ENCODE measurements at places on chromosomes 5 and 9. TPM values are rescaled to one million over a fixed set of nuclear protein-coding genes. Genes with fewer than 3 reads are reported as not detected.

GRCh38 chr9:2023042-2023441 is 7.9 kb downstream of the SMARCA2 start:
- DNase-seq = no peak

DNA sequence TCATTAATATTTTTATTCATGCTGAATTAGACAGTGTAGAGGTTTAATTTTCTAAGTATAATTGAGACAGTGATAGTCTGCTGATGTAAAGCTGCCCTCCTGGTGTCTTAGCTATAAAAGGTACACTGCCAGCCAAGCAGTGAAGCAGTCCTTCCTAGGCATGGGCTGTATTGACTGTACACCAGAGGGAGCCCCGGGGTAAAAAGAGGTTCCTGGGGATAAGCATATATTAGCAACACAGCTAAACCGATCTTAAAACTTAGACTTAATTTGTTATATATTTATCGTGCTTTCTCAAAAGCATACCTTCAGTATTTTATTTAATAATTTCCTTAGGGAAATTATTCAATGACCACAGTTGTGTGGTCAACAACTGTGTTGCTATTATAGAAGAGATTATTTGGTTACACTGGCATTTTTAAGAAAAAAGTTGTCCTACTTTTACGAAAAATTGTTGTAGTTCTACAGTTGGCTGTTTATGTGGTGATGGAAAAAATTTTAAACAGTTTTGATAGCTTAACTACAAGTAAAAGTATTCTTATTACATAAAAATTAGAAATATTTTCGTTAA is 68.8 kb downstream of the ELL2 start:
- DNase-seq = no peak

DNA sequence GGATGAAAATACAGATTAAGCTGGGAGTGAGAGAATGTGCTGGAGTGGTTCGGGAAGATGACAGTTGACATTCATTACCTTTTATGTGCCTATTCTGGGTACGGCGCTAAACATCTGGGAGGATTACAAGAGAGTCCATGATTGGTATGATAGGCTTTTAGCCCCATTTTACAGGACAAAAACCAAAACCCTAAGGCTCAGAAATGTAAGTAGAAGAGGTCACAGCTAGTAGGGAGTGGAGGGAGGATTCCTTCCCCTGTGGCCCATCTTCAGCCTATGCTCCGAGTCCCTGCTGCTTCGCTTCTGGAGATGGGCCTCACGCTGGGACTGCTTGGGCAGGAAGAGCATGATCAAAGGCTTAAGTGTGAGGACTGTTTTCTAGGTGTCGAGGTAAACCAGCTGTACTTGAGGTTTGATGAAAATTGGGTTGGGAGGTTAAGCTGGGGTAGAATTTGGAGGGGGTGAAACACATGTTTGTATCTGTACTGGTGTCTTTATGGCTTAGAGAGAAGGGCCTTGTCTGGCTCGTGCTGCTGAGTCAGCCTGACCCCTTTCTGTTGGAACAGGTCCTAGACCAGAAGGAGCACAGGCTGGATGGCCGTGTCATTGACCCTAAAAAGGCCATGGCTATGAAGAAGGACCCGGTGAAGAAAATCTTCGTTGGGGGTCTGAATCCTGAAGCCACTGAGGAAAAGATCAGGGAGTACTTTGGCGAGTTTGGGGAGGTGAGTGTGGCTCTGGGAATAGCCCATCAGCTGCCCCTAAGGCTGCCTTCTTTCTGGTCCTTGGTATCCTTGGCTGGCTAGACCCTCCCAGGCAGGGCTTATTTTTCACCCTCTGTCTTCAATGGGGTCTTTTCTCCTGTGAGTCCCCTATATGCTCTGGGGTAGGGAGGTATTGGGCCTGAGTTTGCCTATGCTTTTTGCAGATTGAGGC is 2.1 kb downstream of the HNRNPAB start:
- no peak for DNase-seq

DNA sequence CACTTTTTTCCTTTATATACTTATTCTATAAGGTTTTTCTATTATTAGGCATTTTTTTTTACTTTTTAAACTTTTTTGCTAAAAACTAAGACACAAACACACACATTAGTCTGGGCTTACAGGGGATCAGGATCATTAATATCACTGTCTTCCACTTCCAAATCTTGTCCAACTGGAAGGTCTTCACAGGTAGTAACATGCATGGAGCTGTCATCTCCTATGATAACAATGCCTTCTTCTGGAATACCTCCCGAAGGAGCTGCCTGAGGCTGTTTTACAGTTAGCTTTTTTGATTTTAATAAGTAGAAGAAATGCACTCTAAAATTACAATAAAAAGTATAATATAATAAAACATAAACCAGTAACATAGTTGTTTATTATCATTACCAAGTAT is 345.5 kb upstream of the PTGER4 start:
- no peak for DNase-seq

The EPB41L4A gene
- 17.2 TPM for total RNA-seq

DNA sequence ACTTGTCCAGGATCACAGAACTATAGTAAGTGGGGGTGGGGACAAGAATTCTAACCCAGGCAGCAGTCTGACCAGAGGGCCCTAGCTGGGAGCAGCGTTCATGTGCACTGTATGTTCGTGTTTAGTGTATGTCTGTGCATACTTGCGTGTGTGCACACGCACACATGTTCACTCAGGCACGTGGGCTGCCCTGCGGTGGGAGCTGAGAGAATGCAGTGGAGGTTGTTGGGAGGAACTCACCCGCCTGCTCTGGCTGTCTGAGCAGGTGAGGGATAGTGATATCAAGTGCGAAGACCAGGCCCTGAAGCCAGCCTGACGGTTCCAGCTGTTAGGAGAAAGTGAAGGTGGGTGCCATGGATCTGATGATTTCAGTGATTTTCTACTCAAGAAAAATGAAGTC is 942 bp downstream of the DCANP1 start:
- DNase-seq = no peak

DNA sequence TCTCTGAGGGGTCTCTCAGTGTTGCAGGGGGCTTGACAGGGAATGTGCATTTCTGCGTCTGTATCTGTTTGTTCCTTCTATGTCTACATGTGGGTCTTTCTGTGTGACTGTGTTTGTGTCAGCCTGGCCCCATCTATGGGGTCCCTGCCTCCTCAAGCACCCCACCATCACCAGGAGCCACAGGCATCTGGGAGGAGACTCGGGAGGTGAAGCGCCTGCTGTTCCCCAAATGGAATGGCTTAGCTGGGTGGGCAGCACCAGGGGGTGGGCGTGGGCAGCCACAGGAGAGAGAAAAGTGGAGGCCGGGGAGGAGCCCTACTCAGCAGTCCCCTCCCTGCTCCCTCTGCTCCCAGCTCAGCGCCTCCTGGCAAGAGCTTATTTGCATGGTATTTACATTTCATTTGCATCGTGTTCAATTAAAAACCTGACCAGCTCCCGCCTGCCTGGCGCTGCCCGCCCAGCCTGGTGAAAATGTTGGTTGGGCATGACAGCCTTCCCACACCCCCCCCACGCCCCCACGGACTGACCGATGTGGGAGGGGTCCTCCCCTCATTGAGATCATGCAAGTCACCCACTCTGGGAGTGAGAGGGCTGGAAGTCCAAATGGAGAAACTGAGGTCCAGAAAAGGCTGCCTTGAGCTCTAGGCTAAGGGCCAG is 50.5 kb downstream of the CXXC5 start:
- no peak for DNase-seq

The ZNF883 gene
- 3.4 TPM for total RNA-seq

- no peak for DNase-seq
Observed at GRCh38 chr5:67306965-67307607, 110.5 kb upstream of the CD180 start.

- peak; percentile 32 for DNase-seq
Observed at GRCh38 chr5:141476132-141476911, 556 bp downstream of the PCDHGC3 start.

The ANKRD55 gene
- total RNA-seq = not detected

The IFNE gene
- total RNA-seq = not detected

DNA sequence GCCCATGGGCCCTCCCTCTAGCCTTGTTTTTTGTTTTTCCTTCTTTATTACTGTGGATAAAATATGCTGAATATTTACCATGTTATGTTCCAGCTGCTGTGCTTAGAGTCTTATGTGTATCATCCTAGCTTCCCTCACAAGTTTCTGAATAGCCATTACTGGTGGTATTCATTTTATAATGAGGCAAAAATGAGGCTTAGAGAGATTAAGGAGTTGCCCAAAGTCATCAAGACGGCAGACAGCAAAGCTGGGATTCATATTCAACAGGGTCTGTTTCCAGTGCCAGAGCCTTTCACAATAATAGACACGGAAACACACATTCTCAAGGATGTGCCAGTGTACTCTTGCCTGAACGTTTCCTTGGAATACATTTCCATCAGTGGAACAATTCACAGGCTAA is 258.1 kb downstream of the CTNND2 start:
- no peak for DNase-seq

GRCh38 chr5:145471831-145472612 is 363.1 kb downstream of the PRELID2 start:
- DNase-seq = no peak

GRCh38 chr9:94183240-94183999 is 75.7 kb upstream of the ZNF169 start:
- DNase-seq = no peak

DNA sequence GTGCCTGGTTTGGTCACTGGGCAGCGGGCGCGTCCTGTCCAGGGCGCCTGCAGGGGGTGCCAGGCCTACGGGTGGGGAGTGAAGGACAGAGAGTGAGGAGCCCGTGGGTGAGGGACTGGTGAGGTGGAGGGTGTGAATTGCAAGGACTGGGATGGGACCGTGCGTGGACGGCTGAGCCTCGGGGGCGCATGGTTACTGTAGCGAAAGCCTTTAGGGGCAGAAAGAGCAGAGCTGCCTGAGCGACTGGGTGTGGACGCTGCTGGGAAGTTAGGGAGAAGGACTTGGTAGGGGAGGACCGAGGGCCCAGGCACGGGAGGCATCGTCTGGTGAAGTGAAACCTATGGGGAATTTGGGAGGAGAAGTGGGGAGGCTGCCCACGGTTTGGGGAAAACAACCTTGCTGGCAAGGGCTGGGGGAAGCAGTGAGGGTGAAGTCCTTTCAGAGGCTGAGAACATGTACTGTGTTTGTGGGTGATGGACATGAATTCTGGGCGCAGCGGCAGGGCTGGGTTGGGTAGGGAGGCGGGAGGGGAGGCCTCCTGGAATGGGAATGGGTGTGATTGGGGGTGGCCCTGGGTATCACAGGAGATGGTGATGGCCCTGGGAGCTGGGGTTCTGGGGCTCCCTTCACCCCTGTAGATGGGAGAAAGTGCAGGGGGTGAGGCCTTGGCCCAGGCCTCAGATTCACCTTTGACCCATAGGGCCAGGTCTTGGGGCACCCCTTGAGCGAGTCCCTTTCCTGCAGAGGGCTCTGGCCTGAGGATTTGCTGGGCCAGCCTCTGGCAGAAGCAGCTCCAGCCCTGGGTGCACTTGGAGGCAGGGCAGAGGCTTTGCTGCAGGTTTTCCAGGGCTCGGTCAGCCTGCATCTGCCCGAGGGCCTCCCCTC is 1.7 kb upstream of the TOR4A start:
- DNase-seq = no peak

GRCh38 chr9:79764374-79764773 is 192.6 kb downstream of the TLE4 start:
- DNase-seq = peak; percentile 38

- DNase-seq = no peak
Observed at GRCh38 chr9:13524245-13524644, 244.8 kb upstream of the MPDZ start.

The SLIT3 gene
- 0.36 TPM for total RNA-seq

The CDKN2B-AS1 gene
- total RNA-seq = not detected

DNA sequence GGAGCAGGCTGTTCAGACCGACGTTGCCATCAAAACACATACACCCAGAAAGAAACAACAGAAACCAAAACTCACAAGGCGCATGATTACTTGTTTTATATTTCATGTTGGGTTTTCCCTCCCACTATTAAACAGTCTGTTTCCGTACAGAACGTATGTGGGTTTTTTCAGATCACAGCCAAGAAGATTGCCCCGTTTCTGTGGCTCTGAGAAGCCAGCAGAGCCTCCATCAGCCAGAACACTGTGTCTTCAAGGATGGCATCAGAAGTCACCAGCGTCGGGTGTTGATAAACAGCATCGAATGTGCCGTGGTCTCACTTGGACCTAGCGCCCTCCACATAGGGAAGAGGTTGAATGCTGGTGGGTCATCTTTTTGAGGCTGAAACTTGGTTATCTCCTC is 42.8 kb downstream of the FAM78A start:
- no peak for DNase-seq

DNA sequence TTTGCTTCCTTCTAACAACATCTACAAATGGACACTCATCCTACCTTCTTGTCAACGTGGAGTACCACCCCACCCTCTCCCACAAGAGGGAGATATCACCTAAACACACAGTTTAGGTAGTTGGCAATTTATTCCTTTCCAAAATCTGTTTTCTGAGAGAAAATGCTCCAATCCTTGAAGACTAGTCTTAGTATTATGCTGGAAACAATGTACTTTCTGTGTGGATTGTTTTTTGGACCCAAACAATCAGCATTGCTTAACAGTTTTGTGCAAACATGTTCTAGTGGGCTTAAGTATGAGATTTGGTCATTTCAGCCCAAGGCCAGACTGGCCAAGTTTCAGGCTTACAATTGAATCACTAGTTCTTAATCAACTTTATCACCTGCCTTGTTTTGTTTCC is 359.1 kb downstream of the ARHGEF28 start:
- DNase-seq = no peak

DNA sequence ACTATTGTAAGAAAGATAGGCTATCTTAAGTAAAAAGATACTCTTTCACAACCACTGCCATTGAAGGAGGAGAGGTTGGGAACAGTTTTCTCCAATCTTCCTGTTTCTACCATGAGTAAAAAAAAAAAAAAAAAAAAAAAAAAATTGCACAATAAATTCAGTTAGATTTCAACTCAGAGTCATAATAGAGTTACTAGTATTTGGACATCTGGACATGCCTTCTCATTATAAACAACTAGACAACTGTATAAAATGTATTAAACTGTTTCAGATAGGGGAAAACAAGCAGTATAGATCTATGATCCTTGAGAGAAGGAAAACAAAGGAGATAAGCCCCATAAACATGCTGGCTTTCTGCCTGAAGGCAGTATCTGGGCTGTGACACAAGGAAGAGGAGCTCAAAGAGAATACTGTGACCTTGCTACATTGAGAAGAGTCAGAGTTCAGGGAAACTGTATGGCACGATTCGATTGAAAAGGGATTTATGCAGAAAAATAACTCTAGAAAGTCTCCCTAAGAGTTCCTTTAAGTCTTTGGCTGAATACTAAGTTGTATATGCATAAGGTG is 249.2 kb upstream of the POU5F2 start:
- DNase-seq = no peak

The NUTM2G gene
- total RNA-seq = not detected

The CDKN2A gene
- 22.4 TPM for total RNA-seq
